ENCODE measurements at places on chromosomes 16 and 17.

- no peak for DNase-seq
Measured at GRCh38 chr16:58418601-58419000, 26.3 kb downstream of the GINS3 start.

DNA sequence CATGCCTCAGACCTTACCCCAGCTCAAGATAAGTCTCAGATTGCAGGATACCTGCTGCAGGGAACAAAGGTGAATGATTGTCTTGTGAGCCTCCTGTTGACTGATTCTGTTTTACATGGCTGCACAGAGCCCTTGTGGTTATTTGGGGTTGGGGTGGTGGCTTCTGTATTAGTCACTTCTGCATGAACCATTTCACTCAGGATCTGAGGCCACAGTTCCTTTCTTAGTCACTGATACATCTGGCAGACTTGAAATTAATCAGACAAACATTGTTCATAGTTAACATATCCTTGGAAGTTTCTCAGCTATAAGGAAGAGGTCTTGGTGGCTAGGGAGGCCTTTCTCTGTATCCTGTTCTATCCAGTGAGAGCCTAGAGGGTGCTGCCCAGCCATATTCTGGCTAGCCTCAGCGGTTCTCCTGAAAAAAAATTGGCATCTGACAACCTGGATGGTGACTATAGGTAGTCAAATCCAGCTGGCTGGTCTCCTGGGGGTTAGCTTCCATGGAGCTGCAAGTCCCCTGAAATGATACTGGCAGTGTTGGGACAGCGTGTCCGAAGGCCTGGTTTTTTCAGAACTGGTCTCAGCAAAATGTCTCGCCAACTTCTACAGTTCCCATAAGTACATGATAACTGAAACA lies 8.4 kb upstream of the PLK1 start:
- DNase-seq = peak; percentile 51

GRCh38 chr17:1976683-1977064 lies 48.5 kb downstream of the RTN4RL1 start:
- DNase-seq = no peak

GRCh38 chr16:88798772-88799455 lies 4.7 kb upstream of the CDT1 start:
- DNase-seq = no peak

DNA sequence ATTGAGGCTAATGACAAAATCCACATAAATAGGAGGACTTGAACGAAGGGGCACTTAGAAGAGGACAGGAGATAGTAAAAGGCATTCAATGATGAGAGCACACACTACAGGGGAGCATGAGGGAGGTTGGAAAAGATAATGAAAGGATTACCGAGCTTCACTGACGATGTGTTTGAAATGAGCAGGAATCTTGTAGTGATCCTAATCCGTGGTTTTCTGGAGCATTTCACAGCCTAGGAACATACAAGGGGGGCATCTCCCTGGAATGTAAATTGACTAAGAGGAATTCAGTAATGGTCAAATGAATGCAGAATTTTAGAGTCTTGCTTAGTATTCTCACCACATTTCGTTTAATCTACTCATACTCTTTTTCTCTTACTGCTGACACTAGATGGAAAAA lies 5.2 kb downstream of the ATMIN start:
- DNase-seq = no peak

DNA sequence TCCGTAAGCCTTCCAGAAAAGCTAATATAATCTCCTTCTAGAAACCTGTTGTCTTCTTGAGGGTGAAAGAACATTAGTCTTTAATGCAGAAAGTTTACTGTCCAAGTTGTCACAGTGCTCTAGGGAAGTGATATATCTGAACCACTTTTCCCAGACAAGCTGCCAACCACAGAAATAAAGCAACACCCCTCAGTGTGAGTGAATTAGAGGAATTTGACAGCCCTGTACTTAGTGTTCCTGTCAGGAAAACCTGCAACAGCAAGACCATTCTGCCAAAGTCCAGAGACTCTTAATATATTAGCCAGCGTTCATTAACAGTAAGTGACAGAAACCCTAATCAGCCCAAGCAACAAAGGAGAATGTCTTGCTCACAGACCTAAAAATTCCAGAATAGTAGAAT lies 137.7 kb downstream of the KATNIP start:
- DNase-seq = no peak

DNA sequence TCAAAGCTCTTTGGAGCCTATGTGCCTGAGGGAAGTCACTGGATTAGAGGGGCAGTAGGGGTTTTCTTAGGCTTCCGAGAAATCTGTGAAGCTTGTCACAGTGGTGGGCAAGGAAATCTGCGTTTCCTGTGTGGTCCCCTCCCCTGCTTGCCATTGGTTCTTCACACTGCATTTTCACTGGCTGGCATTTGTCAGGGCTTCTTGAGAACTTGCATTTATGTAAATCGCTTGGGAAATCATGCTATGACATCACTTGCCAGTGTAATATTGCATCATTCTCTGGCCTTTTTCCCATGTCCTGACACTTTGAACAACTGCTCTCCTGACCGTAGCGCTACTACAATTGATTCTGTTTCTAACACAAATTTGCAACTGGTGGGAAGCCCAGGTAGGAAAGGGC lies 1.8 kb downstream of the CACNG3 start:
- DNase-seq = no peak
